Omental fat pad (tissue), 4 donors: ENCODE measurements at places on chromosomes 7 and 10. TPM values are rescaled to one million over a fixed set of nuclear protein-coding genes. Genes with fewer than 3 reads are reported as not detected.

Gene WEE2
- total RNA-seq, result not detected

- no peak for DNase-seq
These were observed 224.2 kb downstream of the PLXNA4 start for GRCh38 chr7:132351954-132352499.

Gene PVRIG
- total RNA-seq, result 2.2 TPM

DNA sequence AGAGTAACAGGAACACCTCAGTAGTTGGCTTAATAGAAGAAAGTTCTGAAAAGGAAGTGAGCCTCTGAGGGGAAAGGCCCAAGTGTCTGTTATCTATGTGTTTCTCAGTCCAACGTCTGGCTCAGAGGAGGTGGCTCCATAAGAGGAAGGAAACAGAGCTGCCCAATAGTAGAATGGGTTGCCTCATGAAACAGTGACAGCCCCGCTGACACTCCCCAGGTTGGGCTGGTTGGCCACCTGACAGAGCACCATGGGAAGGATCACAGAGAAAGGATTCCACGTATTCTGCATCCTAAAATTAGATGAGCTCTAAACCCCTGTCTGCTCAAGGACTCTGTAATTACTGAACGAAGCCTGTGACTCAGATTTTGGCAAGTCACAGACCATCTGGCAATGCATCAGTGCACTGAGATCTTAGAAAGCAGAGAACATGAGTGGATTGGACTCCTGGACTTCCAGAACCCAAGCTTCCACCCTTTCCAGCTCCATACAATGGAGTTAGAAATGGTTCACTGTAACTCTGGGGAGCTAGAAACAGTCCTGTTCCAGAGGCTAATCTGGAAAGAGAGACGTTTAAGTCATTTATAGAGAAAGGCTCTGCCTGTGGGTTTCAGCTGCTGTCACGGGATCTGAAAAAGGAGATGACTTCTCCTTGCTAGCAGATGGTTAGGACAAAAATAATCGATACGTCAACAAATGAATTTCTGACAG, 2.9 kb downstream of the PKD2L1 start:
- no peak for DNase-seq

- DNase-seq, result no peak
These were observed 34.4 kb upstream of the GRM8 start for GRCh38 chr7:127287133-127287532.

GRCh38 chr7:140448781-140449480, 30.4 kb downstream of the MKRN1 start:
- DNase-seq, result no peak

GRCh38 chr7:30232391-30232790, 52.0 kb upstream of the ZNRF2 start:
- DNase-seq, result no peak

Gene BAZ1B
- 54.1 TPM for total RNA-seq

Gene STEAP1
- 58.7 TPM for total RNA-seq

DNA sequence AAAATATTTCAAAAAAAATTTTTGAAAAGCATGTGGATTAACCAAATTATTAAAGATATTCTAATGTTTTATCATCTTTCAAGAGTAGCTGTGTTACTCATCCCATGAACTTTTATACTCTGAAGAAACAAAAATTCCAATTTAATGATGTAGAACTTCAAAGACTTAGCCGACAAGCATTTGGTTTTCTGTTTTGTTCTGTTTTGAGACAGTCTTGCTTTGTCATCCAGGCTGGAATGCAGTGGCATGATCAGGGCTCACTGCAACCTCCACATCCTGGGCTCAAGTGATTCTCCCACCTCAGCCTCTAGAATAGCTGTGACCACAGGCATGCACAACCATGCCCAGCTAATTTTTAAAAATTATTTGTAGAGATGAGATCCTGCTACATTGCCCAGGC, 17.8 kb upstream of the LCOR start:
- DNase-seq, result no peak

DNA sequence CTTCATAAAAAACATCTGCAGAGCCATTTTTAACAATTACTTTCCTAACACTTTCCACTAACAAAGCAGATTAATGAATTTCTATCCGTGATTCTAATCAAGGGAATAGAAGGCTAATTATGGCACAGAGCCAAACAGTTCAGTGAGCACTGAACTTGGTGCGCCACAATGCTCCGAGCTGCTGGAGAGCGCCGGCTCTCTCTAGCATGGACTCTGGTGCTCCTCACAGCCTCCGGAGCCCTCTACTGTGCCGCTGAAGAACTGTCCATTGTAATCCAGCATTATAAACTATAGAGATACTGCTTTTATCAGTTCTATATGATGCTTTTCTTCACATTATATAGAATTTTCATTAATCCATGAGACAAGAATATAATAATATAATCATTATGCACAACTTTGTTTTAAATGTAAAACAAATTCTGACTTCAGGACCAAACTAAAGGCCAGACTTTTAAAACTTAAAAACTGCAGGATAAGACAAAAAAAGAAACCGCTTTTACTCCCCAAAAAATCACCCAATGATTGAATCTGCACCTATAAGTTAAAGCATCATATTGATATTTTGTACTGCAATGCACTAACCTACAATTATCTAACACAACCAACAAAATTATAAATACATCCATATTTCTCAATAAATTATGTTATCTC, 123.6 kb downstream of the RNF32 start:
- no peak for DNase-seq

DNA sequence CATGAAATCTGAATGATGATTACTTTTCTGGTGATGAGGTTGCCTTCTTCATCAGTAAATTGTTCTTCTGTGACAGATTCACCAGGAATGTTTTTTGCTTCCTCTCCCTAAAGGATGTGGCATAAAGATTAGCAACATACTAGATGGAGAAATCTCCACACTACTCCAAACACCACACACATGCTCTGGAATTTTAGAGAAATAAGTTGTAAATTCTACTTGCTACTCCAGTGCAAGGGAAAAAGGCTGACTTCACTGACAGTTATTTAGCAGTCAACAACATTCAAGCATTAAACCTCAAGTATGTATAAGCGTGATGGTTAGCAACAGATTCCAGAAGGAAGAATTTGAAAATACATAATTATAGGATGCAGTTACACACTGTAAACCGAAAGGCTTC, 137.9 kb upstream of the CCDC6 start:
- DNase-seq, result no peak

Gene UROS
- total RNA-seq, result 39.8 TPM

Gene DYNC1I1
- total RNA-seq, result 6.8 TPM

GRCh38 chr7:84675633-84676034, 481.0 kb upstream of the SEMA3A start:
- DNase-seq, result no peak

DNA sequence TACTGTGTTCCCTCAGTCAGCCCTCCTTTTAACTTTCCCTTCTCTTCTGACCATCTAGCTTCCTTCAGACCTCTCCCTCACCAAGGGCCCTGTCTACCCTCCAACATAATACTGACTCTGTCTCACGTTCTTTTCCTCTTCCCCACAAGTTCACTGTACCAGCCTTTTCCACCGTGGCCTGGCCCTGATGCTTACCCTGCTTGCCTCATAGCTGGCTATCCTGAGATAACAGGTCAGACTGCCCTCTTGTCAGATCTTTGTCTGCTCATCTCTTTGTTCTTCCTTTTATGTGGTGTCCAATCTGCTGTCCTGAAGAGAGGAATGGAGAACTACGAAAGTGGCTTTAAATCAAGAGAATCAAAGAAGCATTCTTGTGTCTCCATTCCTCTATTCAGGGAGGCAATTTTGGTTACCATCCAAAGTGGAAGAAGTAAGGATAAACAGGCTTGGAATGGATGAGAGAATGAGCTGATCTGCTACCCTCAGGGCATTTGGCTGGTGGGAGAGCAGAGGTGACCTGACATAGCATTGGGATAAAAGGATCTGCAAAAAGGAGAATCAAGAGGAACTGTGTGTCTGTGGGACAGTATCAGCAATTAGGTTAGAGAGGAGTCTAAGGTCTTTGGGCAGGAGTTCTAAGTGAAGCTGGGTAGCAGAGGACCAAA, 8.1 kb downstream of the BTAF1 start:
- no peak for DNase-seq

- DNase-seq, result no peak
These were observed 38.2 kb downstream of the MYL10 start for GRCh38 chr7:101590663-101591435.

- DNase-seq, result no peak
These were observed 64.3 kb upstream of the BMPER start for GRCh38 chr7:33841031-33841430.

GRCh38 chr7:69691327-69691726, 93.1 kb downstream of the AUTS2 start:
- no peak for DNase-seq

GRCh38 chr10:77308084-77308732, 329.4 kb downstream of the KCNMA1 start:
- no peak for DNase-seq

DNA sequence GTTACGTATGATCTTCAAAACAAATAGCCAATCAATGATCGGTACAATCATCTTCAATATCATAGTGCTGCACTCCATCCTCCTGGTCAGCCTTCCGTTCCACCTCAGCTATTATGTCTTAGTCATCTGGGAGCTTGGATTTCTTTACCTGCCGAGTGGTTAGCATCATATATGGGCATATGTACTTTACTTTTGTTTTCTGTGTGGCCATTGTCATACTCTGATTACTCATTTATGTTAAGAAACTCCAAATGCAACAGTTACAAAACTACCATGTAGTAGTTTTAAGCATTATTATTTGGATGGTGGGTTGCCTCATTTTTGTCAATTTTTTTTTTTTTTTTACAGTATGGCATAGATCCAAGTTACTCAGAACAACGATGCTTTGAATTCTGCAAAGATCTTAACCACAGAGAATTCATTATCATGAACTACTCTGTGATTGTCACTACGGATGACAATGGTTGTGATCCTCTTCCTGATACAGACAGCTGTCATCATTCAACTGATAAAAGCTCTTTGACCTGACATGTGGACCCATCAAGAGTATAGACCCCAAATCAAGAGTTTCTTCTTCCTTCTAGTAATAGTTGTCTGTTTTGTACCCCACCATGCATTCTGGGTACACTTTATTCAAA, 52.1 kb upstream of the NME8 start:
- DNase-seq, result no peak

GRCh38 chr7:89687211-89687610, 467.1 kb upstream of the STEAP1 start:
- no peak for DNase-seq

DNA sequence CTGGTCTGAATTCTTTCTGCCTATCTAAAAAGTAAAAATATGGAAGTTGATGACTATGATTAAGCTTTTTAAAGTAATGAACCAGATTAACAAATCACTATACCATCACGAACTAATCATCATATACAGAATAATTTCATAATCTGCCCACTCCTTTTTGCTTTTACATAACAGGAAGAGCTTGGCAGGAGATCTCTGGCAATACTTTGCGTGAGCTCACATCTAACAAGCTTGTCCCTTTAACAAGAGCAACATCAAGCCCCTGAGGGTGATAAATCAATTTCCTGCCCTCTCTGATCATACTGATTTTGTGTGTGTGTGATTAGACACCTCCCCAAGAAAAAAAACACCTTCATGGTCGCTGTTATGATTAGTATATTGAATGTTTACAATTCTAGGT, 143.5 kb upstream of the ASAH2 start:
- no peak for DNase-seq

Gene ARHGEF5
- 10.8 TPM for total RNA-seq

Gene MEST
- 64.0 TPM for total RNA-seq

Gene ZPBP
- not detected for total RNA-seq

GRCh38 chr7:2079332-2080059, 153.2 kb downstream of the MAD1L1 start:
- DNase-seq, result no peak

DNA sequence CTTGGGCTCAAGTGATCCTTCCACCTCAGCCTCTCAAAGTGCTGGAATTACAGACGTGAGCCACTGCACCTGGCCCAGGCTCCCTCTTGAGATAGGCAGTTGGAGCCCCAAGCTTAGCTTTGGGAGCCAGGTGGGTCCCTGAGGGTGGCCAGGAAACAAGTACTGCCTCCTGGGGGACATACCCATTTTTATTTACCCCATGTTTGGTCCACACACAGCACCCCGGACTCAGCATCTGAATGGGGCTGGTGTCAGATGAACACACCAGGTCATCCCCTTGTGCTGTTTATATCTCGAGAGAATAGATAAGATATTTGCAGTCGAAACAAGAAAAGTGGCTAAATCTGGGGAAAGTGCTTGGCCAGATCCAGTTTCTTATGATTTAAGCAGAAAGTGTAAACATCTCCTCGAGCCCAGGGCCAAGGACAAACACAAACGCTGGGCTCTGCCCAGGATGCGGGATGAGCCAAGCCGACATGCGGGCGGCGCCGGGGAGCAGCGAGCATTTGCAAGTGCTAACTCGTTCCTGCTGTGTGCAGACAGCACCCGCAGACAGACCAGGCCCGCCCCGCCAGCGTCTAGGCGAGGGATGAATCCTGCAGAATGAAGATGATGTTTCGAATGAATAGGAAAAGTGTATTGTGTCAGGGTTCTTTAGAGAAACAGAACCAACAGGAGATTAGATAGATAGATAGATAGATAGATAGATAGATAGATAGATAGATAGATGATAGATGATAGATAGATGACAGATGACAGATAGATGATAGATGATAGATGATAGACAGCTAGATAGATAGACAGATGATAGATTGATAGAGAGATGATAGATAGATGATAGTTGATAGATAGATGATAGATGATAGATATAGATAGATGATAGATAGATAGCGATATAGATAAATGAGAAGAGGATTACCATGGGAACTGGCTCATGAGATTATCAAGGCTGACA, 44.4 kb upstream of the OCM2 start:
- DNase-seq, result no peak

Gene ABCA13
- total RNA-seq, result 0.13 TPM

Gene NUTM2B
- total RNA-seq, result 0.19 TPM

DNA sequence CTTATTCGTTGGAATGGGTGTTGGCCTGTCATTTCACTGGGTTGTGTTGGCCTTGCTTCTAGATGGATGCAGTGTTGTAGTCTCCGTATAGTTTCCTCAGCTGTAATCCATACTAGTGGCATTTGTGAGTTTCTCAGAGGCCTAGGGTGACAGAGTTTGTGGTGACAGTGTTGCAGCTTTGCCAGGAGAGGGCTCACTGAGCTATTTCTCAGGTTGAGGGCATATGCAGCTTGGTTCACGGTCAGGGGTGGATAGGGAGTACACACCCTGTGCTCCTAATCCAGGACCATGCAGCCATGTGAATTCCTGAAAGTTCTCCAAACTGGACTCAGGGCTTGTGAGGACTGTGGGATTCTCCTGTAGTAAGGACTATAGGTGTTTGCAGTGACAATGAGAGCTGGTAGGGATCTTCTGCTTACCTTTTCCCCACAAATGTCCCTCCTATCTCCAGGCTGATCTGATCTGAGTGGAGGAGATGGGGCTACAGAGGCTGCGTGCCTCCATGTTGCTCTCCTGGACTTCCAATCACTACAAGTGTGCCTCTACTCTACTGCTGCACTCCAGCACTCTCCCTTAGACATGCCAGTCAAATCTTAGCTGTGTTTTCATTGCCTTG, 229.0 kb downstream of the STK31 start:
- DNase-seq, result no peak

- DNase-seq, result no peak
These were observed 489.0 kb downstream of the GATA3 start for GRCh38 chr10:8543361-8544056.

- no peak for DNase-seq
These were observed 280.2 kb upstream of the CHRM2 start for GRCh38 chr7:136588216-136588615.

- DNase-seq, result no peak
These were observed 16.8 kb downstream of the OSBPL3 start for GRCh38 chr7:24963218-24963617.

Gene EBF3
- total RNA-seq, result 4.0 TPM

- no peak for DNase-seq
These were observed 306.4 kb upstream of the MYO3A start for GRCh38 chr10:25627606-25628005.
